Germinal center (tissue), 1 donor: ENCODE measurements at places on chromosomes 16 and 17.
A peak's percentile ranks its signal among the peaks of the same experiment; 100 is the strongest.

DNA sequence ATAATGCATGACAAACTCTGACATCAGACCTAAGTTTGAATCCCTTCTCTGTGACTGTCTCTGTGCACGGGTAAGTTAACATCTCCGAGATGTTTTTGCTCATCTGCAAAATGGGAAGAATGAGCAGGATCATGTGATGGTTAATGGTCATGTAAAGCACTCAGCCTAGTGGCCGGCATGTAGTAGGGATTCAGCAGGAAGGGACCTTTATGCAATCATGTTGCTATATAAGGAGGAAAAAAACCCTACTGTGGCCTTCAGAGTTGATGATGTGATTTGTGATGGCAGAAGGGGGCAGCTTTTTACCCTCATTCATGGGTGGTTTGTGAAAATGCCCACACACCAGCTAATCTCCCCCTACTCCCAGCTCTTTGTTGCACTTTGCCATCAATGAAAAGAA, 24.1 kb downstream of the CLEC16A start:
- DNase-seq, result no peak

DNA sequence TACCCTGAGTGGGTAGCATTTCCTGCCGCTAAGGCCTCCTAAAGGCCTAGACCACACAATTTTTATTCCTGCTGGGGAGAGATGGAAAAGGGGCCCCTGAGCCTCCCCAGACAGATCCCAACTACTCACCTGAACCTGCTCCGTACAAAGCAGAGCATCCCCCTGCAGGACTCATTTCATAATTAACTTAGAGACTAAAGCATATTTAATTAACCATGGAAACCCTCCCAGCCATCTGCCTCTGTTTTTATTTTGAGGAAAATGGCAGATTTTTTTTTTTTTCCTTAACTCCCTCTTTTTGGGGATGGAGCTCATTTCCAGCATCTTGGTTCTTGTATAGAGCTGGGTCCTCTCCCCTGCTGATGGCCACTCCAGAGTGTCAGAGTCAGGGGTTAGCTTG, 96.5 kb upstream of the CRHR1 start:
- DNase-seq, result no peak

- no peak for DNase-seq
Observed at GRCh38 chr16:89902980-89903379, 15.7 kb upstream of the MC1R start.

DNA sequence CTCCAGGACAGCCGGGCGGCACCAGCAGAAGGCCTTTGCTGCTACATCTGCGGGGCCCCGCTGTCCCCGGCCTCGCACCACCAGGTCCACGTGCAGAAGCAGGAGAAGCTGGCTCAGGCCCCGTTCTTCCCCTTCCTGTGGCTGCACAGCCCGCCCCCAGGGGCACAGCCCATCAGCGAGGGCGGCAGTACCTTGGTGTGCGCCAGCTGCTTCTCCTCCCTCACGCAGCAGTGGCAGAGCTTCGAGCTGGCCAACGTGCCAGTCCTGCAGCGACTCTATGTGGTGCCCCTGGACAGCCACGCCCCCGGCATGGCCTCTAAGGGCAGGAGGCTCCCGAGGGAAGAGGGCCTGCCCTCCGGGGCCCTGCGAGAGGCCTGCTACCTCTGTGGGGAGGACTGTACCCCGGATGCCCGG, 58.3 kb upstream of the CIBAR2 start:
- no peak for DNase-seq

- DNase-seq, result no peak
Observed at GRCh38 chr17:74772053-74772452, 4.1 kb downstream of the NAT9 start.

- no peak for DNase-seq
Observed at GRCh38 chr16:47538472-47538871, 77.3 kb downstream of the PHKB start.

DNA sequence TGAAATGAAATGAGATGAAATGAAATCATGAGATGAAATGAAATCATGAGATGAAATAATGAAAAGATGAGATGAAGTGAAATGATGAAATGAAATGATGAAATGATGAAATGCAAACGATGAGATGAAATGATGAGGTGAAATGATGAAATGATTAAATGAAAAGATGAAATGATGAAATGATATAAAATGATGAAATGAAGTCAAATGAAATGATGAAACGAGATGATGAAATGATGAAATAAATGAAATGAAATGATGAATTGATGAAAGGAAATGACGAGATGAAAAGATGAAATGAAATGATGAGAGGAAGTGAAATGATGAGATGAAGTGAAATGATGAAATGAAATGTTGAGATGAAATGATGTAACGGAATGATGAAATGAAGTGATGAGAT, 595.6 kb downstream of the TP53TG3F start:
- no peak for DNase-seq

DNA sequence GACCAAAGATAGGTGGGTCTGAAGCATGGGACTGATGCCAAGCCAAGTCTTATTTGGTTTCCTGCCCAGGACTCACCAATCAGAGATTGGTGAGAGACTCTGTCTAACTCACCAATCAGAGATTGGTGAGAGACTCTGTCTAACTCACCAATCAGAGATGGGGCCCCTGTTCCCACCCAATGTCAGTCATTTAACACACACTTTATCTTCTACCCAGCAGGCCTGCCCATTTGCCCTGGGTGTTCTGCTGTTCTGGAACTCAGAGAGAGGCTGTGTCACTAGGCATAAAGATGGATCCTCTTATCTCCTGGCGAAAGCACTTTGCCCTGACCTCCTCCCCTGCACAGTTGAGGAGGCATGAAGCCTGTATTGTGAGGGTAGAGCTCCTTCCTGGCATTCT, 5.4 kb upstream of the RHOT1 start:
- no peak for DNase-seq

- no peak for DNase-seq
Observed at GRCh38 chr17:46929413-46929812, 6.5 kb downstream of the GOSR2 start.

DNA sequence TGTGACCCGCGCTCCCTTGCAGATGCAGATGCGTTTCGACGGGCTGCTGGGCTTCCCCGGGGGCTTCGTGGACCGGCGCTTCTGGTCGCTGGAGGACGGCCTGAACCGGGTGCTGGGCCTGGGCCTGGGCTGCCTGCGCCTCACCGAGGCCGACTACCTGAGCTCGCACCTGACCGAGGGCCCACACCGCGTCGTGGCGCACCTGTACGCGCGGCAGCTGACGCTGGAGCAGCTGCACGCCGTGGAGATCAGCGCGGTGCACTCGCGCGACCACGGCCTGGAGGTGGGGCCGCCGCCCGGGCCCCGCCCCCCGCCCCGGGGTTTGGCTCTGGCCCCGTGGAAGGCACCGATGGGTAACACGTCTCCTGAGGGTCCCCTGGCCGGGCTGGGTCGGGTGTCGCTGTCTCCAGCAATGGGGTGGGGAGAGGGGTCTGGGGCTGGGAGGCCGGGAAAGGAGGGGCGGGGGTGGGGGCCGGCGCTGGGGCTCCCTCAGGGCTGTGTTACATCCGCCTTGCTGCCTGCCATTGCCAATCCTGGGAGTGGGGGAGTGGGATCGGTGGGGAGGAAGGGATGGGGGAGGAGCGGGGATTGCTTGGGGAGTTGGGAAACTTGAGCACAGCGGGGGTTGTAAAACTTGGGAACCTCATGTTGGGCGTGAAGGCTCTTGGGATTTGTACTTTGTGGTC, 737 bp downstream of the NUDT16L1 start:
- DNase-seq, result peak; percentile 79

DNA sequence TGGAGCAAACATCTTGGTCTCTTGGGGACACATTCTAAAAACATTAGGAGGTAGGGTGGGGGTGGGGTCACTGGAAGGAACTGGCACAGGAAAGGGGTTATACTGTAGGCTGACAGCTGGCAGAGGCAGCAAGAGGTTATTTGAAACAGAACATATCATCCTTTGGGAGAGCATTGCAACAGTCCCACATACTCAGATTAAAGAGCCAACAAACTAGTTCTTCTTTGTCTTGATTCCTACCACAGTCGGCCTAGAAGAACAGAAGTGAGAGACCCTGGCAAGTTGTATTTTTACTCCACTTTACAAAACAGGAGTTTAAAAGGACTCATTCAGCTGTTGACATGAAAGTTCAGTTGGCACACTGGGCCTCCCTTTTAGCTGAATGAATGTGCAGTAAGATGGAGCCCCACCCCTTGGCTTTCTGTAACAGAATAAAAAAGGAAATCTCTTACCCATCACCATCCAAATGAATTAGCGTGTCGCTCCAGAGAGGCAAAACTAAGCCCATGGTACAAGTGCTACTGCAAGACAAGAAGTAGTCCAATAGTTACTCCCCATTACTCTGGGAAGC, 54.6 kb upstream of the CORO6 start:
- DNase-seq, result no peak

DNA sequence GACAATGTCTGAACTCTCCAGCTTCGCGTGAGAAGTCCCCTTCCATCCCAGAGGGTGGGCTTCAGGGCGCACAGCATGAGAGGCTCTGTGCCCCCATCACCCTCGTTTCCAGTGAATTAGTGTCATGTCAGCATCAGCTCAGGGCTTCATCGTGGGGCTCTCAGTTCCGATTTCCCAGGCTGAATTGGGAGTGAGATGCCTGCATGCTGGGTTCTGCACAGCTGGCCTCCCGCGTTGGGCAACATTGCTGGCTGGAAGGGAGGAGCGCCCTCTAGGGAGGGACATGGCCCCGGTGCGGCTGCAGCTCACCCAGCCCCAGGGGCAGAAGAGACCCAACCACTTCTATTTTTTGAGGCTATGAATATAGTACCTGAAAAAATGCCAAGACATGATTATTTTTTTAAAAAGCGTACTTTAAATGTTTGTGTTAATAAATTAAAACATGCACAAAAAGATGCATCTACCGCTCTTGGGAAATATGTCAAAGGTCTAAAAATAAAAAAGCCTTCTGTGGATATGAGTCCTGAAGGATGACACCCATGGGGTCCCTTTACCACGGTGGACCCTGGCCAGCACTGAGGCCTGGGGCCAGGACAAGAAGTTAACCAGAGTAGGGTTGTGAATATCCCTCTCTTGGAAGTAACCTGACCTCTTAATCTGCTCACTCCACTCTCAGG, 10.5 kb upstream of the ITGAD start:
- peak; percentile 68 for DNase-seq

GRCh38 chr16:58047557-58048348, 22.2 kb downstream of the MMP15 start:
- DNase-seq, result no peak

DNA sequence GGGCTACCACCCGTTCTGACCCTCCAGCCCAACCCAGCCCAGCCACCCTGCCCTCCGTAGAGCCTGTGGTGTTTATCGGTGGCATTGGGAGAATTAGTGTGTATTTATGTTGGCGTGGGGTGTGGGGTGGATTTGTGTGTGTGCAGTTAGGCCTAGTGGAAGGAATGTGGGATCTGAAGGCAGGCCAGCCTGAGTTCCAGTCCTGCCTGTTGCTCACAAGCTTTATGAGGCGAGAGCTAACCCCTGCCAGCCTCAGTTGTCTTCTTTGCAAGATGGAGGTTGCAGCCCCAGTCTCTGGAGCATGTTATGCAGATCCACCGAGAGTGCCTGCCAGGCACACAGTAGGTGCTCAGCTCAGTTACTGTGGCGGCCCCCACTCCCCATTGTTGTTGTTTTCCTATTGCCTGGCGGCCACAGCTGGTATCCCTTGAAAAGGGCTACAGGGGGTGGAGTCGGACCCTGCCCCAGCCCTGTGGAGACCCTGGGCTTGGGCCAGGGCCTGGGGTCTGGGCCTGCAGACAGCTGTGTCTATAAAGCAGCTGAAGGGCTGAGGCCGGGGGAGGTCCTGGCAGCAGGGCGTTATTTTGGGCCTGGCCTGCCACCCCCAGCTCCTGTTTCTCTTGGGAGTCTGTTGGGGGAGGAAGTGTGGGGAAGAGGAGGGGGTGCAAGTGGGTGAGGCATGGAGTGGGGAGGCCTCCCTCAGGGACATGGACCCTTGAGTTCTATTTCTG, 5.1 kb downstream of the ERBB2 start:
- no peak for DNase-seq

- DNase-seq, result no peak
Observed at GRCh38 chr16:78487471-78487870, 388.0 kb downstream of the WWOX start.

- no peak for DNase-seq
Observed at GRCh38 chr17:6514371-6514770, 42.0 kb downstream of the PITPNM3 start.

- DNase-seq, result no peak
Observed at GRCh38 chr17:61505846-61506627, 53.8 kb downstream of the TBX4 start.

DNA sequence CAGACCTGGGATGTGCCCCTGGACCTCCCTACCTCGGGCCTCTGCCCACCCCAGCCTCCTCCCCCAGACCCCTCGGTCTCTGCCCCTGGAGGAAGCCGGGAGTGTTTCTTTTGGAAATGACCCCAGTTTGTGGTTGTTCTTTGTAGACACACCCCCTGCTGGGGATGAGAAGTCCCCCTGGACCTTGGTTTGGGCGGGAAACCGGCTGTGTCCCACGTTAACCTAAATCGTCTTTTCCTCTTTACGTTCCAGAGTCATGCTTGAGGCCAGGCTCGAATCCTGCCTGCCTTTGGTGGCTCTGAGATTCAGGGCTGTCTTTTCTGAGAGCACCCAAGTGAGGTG, 116.6 kb downstream of the METRNL start:
- DNase-seq, result no peak

- no peak for DNase-seq
Observed at GRCh38 chr17:44887971-44888954, 11.0 kb downstream of the EFTUD2 start.

DNA sequence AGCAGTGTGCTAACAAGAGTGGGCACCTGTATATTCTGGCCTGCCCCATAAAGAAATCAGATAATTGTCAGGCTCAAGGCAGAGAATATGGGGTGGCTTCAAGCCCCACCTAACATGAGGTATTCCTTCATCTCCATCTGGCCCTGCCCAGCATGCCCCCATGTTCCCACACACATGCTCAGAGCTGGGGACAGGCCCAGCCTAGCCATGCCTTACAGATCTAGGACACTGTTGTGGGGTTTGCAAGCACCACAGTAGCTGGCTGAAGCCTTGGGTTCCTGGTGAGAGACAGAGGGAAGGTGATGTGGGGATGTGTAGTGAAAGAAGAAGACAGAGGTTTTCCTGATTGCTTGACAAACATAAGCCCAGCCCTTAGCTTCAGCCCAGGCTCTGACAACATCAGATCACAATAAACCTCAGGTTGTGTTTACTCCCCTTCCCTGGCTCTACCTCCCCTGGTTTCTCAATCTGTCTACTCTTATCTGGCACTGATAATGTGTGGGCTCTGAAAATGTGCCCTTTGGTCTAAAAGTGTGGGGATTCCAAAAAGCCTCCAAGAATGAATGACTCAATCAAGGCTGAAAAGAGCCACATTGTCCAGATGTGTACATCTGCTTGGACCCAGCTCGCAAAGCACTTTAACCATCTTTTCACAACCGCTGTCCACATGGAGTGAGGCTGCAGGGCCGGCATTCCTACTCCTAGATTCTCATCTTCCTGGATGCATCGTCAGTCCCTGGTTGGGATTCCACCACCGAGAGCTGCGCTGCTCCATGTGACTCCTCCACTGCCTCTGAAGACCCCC, 34.4 kb downstream of the CDRT4 start:
- DNase-seq, result no peak
